Activated naive CD8-positive, alpha-beta T cell treated with anti-CD3 and anti-CD28 coated beads for 36 hours (primary cell): ENCODE measurements at places on chromosomes 5 and 9. TPM values are rescaled to one million over a fixed set of nuclear protein-coding genes. Genes with fewer than 3 reads are reported as not detected.

GRCh38 chr5:88674356-88675167, 208.4 kb downstream of the MEF2C start:
- peak; percentile 53 for DNase-seq

DNA sequence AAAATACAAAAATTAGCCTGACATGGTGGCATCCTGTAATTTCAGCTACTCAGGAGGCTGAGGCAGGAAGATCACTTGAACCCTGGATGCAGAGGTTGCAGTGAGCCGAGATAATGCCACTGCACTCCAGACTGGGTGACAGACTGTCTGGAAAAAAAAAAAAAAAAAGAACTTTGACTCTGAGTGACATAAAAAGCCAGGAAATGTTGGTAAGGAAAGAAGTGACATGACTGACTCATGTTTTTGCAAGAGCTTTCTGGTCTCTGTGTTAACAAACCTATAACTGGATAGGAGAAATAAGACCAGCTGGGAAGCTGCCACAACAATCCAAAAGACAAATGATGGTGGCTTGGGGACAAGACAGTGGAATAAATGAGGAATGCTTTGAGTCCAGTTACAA, 272.1 kb downstream of the HINT1 start:
- DNase-seq: no peak

DNA sequence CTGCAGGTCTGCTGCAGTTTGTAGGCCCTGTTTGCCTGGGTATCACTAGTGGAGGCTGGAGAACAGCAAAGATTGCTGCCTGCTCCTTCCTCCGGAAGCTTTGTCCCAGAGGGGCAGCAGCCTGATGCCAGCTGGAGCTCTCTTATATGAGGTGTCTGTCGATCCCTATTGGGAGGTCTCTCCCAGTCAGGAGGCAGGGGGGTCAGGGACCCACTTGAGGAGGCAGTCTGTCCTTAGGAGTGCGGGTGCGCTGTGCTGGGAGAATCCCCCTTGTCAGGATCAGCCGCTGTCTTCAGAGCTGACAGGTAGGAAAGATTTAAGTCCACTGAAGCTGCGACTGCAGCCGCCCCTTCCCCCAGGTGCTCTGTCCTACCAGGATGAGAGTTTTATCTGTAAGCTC, 64.9 kb downstream of the CCDC171 start:
- DNase-seq: no peak

- no peak for DNase-seq
Observed at GRCh38 chr9:115606838-115607237, 488.9 kb upstream of the TNC start.

The RCL1 gene
- total RNA-seq: 38.6 TPM

The PPP1R26 gene
- total RNA-seq: 0.20 TPM

- DNase-seq: peak; percentile 32
Observed at GRCh38 chr5:1111241-1111726, 579 bp downstream of the SLC12A7 start.

GRCh38 chr9:93093877-93094657, 1.9 kb upstream of the CARD19 start:
- no peak for DNase-seq

The PCDHGA5 gene
- total RNA-seq: 0.06 TPM

DNA sequence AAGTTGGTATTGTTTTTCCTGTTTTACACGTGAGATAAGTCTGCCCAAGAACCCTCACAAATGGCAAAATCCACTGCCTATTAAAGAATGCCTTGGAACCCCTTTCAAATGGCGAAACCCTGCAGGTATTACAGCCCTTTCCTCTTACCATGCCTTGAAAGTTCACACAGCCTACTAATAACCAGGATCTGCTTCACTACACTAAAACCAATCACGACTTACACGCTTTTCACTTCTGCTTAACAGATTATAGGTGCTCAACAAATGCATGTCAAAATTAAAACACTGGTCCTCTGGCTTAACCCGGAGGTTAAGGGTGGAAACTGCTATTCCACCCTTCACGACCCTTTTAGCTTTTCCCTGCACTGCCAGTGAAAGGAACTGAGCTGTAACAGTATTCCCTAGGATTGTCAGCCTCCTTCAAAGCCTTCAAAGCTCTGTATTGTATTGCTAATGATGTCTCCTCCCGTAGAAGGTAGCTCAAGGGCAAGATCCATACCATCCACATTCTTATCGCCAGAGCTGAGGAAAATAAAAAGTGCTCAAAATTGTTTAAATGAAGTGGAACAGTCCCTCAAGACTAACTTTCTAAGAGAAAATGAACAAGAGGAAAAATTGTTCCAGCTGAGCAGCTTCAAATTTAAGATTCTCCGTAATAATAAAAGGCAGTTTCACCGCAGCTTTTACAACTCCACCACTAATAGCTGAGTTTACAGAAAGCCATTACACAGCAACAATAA, 997 bp downstream of the AUH start:
- DNase-seq: no peak

- no peak for DNase-seq
Observed at GRCh38 chr9:107751567-107752210, 262.1 kb upstream of the KLF4 start.

DNA sequence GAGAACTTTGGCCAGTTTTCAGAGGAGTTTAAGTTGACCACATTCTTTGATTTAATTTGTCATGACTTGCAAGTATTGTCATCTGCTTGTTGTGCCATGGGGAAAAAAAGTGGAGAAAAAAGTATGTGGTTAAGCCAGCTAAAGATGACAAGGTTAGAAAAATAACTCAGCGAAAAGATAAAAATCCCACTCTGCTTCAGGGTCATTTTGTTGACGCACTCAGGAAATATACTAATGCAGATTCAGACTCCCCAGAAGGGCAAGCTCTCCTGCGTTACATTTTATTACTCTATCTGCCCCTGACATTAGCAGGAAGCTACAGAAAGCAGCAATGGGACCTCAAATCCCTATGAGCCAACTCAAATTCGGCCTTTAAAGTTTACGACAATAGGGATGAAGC, 27.6 kb upstream of the TESK1 start:
- no peak for DNase-seq

DNA sequence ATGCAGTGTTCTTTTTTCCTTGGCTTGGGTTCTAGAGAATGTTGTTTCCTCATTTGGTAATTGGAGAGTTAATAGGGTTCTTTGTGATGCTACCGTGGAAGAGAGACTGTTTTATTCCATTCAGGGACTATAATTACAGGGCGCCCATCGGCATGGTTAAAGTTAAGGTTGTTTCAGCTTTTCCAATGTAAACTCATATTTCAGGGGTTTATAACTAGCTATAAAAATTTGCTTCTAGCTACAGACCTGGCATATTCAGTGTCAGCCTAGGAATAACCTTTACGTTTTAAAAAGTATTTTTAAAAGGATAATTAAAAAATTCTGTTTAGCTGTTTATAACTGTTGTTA, 99.1 kb downstream of the AOPEP start:
- no peak for DNase-seq

The CER1 gene
- total RNA-seq: not detected
